ENCODE measurements at places on chromosomes 12 and 14.

DNA sequence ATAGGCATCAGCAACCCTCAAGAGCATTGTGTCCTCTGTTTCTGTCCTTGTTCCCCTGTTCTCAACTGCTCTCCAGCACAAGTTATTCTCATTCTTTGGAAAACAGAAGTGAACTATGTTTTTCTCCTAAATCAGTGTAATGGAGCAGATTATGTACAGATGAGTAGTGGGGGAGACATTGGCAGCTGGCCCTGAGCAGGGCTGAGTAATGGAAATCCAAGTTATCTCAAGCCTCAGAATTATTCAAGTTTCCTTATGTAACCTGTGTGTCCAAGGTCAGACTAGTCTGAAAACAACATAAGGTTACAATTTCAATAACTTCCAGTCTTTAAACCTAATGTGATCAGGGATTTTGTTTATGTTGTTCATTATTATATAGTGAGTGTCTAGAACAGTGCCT, 116.1 kb upstream of the FUT8 start:
- no peak for DNase-seq

- DNase-seq: peak; percentile 76
These were observed 604 bp downstream of the GLIPR1 start for GRCh38 chr12:75481013-75481705.

DNA sequence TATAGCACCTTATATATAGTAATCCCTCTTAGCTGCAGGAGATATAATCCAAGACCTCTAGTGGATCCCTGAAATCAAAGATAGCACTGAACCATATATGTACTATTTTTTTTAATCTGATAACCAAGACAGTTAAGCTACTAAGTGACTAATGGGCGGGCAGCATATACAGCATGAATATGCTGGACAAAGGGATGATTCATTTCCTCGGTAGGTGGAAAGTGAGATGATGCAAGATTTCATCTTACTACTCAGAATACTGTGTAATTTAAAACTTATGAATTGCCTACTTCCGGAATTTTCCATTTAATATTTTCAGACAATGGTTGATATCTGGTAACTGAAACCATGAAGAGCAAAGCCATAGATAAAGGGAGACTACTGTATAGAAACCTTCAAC, 36.2 kb downstream of the PRMT8 start:
- DNase-seq: no peak

GRCh38 chr12:21343636-21344035, 8.9 kb upstream of the SLCO1A2 start:
- DNase-seq: no peak

- no peak for DNase-seq
These were observed 139.5 kb upstream of the AMIGO2 start for GRCh38 chr12:47219243-47219642.

DNA sequence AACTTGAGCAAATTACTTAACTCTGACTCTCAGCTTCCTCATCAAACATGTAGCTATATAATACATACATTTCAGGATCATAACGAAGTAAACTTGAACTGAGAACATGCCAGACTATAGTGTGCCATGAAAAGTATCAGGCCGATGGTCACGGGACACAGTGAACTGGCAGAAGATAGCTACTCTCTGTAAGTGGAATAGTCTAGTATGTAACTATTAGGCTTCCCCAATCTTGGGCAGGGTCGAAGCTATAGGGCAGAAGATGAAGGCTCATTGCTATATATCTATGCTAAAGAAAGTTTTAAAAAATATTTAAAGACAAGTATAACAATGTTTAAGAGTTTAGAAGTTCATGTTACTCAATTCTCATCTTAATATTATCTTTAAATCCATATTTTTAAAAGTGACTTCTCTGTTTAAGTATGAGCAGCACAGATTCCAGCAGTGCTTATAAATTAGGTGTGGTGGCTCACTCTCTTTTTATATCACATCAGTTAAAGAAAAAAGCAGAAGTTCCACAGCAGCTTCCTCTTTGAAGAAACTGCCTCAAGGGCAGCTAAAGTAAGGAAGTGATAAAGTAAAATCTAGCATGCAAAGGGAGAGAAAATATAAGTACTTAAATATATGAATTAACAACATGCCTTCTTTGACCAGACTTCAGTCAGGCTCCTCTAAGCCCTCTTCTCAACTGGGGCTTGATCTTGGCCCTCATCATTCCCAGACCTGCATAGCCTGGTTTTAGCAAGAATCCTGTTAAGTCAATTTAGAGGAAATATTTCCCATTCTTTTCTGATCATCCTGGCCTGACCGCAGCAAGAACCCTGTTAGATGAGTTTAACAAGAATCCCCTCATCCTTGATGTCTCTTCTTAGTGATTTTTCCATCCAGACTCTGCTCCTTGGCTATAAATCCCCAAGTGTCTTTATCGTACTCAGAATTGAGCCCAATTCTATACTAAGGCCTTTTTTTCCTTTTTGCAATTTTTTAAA, 8.4 kb upstream of the GLIPR1 start:
- peak; percentile 92 for DNase-seq

GRCh38 chr12:25200703-25201102, 5.7 kb downstream of the ETFRF1 start:
- no peak for DNase-seq
